ENCODE measurements at places on chromosomes 3 and 15. TPM values are rescaled to one million over a fixed set of nuclear protein-coding genes. Genes with fewer than 3 reads are reported as not detected.
A peak's percentile ranks its signal among the peaks of the same experiment; 100 is the strongest.

DNA sequence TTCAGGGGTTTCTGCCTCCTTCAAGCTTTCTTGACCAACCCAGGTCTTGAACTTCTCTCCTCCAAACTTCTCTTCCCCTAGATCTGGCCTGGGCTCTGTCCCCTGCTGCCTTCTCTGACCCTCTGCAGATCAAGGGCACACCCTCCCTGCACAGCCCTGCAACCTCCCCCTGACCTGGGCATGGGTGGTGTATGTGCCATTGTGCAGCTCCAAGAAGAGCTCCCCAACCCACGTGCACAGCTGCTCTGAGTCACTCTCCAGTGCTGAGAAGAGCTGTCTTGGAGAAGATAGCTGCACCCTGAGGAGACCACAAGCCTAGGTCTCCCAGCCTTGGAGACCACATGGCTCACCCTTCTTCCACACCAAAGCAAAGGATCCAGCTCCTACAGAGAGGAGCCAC lies 8.0 kb downstream of the MAN2C1 start:
- no peak for DNase-seq

- DNase-seq, result no peak
Observed at GRCh38 chr3:47441796-47442551, 33.8 kb downstream of the SCAP start.

- DNase-seq, result no peak
Observed at GRCh38 chr3:157327018-157327417, 109.6 kb upstream of the PTX3 start.

DNA sequence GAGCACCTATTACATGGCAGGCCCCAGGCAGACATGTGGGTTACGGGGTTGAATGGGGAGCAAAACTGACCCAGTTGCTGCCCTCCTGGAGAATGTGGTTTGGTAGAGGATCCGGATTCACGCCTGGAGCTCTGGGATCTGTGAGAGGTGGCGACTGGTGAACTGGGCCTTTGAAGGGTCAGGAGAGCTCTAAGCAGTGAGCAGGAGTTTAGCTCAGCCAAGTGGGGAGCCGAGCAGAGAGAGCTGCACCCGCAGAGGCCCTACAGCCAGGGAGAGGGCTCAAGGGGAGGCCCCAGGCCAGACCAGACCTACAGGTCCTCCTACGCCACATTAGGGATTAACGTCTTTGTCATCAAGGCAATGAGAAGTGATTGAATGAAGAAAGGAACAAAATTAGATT lies 179.8 kb upstream of the TLE3 start:
- no peak for DNase-seq

GRCh38 chr15:57370929-57371328 lies 5.4 kb upstream of the CGNL1 start:
- no peak for DNase-seq

GRCh38 chr3:141659821-141660613 lies 78.1 kb upstream of the RNF7 start:
- peak; percentile 87 for DNase-seq

- DNase-seq, result no peak
Observed at GRCh38 chr3:48013288-48013980, 2.8 kb downstream of the MAP4 start.

DNA sequence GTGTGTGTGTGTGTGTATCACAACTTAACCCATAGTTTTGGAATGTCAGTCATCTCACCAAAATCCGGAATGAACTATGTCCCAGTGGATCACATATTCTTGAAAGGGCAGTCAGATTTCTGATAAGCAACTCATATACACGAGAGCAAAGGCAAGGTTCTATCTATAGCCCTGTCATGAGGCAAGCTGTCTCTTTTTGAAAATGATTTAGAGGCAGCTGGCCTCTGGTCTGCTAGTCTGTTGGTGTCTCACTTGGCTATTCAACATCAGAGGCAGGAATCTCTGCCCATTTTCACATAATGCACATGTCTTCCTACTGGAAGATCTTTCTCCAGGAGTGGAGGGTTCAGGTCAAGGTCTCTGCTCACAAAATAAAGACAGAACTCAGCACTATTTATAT lies 79.8 kb downstream of the CNTN6 start:
- DNase-seq, result peak; percentile 21

Gene RSRC1
- polyA plus RNA-seq, result 45.5 TPM

GRCh38 chr3:186151077-186151971 lies 42.4 kb upstream of the ETV5 start:
- no peak for DNase-seq

DNA sequence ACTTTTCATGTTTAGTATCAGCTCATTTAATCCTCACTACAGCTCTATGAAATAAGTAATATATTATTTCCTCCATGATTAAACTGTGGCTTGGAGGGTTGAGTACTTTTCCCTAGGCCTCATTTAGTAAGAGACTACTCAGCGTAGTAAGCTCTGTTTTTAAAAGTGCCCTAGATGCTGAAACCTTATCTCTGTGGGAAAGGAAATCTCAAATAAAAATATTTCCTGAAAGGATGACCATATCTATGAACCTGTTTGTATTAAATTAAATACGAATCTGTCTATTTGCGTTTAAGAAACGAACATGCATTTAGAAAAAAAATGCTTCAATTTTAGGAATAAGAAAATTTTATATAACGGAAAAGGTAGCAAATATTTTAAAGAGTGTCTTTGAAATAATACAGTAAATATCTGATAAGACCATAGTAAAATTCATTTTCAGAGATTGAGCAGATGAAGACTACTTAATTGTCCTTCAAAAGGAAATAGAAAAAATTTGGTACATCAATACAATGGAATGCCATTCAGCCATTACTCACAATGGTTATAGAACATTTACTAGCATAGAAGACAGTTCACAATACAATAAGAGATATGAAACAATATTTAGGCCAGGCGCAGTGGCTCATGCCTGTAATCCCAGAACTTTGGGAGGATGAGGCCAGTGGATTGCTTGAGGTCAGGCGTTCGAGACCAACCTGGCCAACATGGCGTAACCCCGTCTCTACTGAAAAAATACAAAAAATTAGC lies 56.2 kb downstream of the ATG7 start:
- no peak for DNase-seq

DNA sequence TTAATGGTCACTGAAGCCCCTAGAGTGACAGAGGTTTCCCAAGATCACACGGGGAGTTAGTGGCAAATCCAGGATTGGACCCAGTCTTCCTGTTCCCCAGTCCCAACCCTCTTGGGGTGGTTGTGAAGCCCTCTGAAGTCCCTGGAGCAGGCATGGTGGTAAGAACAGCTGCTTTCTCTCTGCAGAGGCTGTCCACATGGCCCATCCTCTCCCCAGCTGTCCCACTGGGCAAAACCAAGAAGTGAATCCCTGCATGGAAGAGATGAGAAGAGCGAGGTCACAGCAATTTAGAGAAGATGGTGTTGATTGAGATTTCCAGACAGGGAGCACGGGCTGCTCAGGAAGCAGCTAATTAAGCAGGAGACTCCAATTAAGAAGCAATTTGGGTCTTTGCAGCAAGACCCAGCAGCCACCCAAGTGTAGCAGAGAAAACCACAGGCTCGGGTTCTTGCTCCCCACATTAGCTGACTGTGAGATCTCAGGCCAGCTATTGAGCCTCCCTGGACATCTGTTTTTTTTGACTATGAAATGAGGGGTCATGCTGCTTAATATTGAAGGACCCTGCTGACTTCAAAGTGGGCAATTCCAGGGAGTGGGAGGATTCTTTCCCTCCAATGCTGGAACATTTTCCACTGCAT lies 14.8 kb upstream of the HDAC11 start:
- no peak for DNase-seq

- DNase-seq, result no peak
Observed at GRCh38 chr3:140859592-140860336, 81.9 kb upstream of the SLC25A36 start.
